ENCODE measurements at places on chromosomes 7 and 10. TPM values are rescaled to one million over a fixed set of nuclear protein-coding genes. Genes with fewer than 3 reads are reported as not detected.

DNA sequence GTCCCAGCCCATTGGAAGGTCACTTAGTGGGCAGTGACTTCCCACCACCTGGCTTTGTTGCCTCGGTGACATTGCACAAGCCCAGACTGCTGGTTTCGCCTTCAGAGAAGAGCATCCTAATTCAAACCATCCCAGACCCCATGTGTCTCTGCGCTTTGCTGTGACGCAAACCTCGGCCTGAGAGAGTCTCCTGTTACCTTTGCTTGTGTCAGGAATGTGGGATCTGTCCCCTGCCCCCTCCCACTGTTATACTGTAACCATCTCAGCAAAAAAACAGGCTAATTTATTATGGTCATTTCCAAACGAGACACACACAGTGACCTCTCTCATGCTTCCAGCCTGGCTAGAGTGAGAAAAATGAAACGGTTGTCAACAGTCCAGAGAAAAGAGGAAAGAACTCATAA, 25.0 kb upstream of the AQP1 start:
- no peaks in the 10 kb centered on the region for H3K4me1 ChIP-seq
- H3K4me3 ChIP-seq = no peak overlapping the region
- no peak overlapping the region for H3K27ac ChIP-seq
- no peak for DNase-seq

- H3K36me3 ChIP-seq = no peaks in the 10 kb centered on the region
- H3K27me3 ChIP-seq = no peaks in the 10 kb centered on the region
- no peaks in the 10 kb centered on the region for H3K4me1 ChIP-seq
- H3K4me3 ChIP-seq = no peak overlapping the region
- no peak overlapping the region for H3K27ac ChIP-seq
These were observed 233.7 kb downstream of the BMPER start for GRCh38 chr7:34139086-34139485.

- H3K27me3 ChIP-seq = no peaks in the 10 kb centered on the region
- DNase-seq = no peak
- H3K36me3 ChIP-seq = peaks cover 16% of the 10 kb centered on the region
- H3K27ac ChIP-seq = no peak overlapping the region
- no peaks in the 10 kb centered on the region for H3K4me1 ChIP-seq
- no peak overlapping the region for H3K4me3 ChIP-seq
These were observed 135.5 kb downstream of the NRF1 start for GRCh38 chr7:129746857-129747529.

GRCh38 chr7:128201067-128201689, 39.9 kb upstream of the LEP start:
- no peak for DNase-seq
- H3K27me3 ChIP-seq = peaks cover 63% of the 10 kb centered on the region
- no peak overlapping the region for H3K27ac ChIP-seq
- H3K4me3 ChIP-seq = peak overlapping the region; percentile 88

- no peak overlapping the region for H3K4me3 ChIP-seq
- DNase-seq = no peak
- peak overlapping the region; percentile 20 for H3K27ac ChIP-seq
- peaks cover 34% of the 10 kb centered on the region for H3K36me3 ChIP-seq
These were observed 10.4 kb downstream of the RAB11FIP2 start for GRCh38 chr10:118036281-118036875.

DNA sequence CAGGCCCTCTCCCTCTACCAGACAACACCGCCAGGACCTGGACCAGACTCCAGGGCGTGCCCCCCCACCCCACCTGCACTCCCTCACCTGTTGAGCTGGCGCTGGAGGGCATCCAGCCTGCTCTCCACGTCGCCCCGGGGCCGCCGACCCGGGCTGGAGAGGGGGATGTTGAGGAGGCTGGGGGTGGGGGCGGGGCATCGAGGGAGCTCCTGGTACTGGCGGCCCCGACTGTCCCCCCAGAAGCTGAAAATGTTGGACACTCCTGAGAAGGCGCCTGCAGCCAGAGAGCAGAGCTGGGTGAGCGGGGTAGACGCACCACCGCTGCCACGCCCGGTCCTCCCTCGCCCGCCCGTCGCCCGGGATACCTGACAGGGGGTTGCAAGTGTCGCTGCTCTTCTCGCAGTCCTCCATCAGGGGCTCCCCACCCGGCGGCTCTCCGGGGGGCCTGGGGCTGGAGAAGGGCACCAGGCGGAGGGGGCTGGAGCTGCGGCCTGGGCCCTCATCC, 30.8 kb downstream of the KCNH2 start:
- peak; percentile 23 for DNase-seq
- peaks cover 14% of the 10 kb centered on the region for H3K4me1 ChIP-seq
- no peak overlapping the region for H3K27ac ChIP-seq
- no peaks in the 10 kb centered on the region for H3K36me3 ChIP-seq
- H3K27me3 ChIP-seq = peaks cover 16% of the 10 kb centered on the region
- no peak overlapping the region for H3K4me3 ChIP-seq

GRCh38 chr7:42350801-42351200, 113.8 kb upstream of the GLI3 start:
- no peaks in the 10 kb centered on the region for H3K4me1 ChIP-seq
- no peaks in the 10 kb centered on the region for H3K36me3 ChIP-seq
- H3K27me3 ChIP-seq = no peaks in the 10 kb centered on the region
- no peak overlapping the region for H3K4me3 ChIP-seq

DNA sequence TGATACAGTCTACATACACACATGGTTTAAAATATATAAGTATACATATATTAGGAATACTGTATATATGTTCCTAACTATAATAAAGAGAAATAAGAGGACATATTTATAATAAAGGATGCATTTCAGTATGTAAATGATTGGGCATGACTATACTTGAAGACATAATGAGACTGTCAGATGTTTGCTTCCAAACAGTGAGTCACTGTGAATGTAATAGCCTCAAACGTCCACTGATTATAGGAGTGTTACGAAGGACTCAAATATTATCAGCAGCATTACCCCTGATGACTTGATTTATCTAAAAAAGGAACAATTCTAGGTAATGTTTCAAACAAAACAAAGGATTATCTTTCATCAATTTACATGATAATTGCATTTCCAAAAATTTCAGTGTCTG, 39.9 kb upstream of the NRBF2 start:
- DNase-seq = no peak
- H3K4me3 ChIP-seq = no peak overlapping the region
- H3K4me1 ChIP-seq = peaks cover 3% of the 10 kb centered on the region
- H3K27ac ChIP-seq = no peak overlapping the region
- H3K36me3 ChIP-seq = peaks cover 2% of the 10 kb centered on the region
- peaks cover 31% of the 10 kb centered on the region for H3K27me3 ChIP-seq

- H3K4me1 ChIP-seq = no peaks in the 10 kb centered on the region
- no peak overlapping the region for H3K4me3 ChIP-seq
- no peaks in the 10 kb centered on the region for H3K27me3 ChIP-seq
- no peaks in the 10 kb centered on the region for H3K36me3 ChIP-seq
- H3K27ac ChIP-seq = peak overlapping the region; percentile 58
These were observed 1024.8 kb upstream of the AUTS2 start for GRCh38 chr7:68573271-68574005.

DNA sequence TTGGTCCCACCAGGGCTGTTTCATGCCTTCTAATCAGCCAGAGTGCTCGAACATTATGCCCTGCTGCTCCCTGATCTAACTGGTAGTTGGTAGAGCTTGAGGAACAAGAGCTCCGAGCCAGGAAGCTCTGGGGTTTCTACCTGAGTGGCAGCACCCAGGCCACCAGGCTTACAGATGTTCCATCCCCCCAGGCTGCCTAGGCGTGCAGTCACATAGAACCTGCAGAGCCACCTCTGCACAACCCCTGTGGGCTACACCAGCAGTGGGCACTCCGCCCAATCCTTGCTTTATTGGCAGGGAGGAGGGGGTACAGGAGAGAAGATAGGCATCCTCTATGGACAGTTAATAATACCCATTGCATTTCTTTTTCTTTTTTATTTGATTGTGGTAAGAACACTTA, 21.8 kb downstream of the MAP3K8 start:
- no peaks in the 10 kb centered on the region for H3K27me3 ChIP-seq
- H3K4me1 ChIP-seq = peaks cover 50% of the 10 kb centered on the region
- DNase-seq = no peak
- H3K4me3 ChIP-seq = peak overlapping the region; percentile 82

DNA sequence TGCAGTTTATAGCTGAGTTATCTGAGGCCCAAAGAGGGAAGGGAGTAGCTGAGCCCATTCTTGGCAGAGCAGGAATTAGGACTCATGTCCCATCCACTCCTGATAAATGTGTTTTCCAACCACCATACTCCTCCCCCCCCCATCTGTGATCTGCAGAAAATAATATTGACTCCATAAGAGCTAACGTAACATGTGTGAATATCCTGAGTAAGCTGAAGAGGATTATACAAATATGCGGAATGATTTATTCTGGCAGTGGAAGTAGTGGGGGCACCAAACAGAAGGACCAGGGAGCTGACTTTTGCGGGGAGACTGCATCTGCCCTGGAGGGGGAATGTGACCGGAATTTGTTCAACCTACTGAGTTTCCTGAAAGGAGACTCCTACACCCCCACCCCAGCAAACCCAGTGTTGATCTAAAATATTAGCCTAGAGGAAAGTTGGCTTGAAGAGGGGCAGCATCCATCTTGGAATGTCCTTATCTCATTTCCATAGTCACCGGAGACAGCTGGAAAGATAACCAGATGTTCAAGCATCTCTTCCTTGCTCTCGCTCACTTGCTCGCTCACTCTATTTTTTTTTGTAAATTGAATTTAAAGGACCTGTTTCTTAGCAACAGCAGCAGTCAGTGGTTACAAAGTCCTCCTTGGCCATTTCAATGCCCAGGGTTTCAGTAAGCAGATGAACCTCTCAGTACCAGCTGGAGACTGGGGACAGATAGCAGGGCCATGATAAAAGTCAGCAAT, 114.7 kb downstream of the RPS24 start:
- no peaks in the 10 kb centered on the region for H3K4me1 ChIP-seq
- no peaks in the 10 kb centered on the region for H3K36me3 ChIP-seq

Gene MARVELD1
- total RNA-seq = 2.0 TPM

Gene MKRN1
- total RNA-seq = 143 TPM

Gene HECTD2
- total RNA-seq = 4.8 TPM

Gene PCDH15
- not detected for total RNA-seq

Gene IDI2
- not detected for total RNA-seq

Gene MAD1L1
- 95.9 TPM for total RNA-seq

Gene CTTNBP2
- not detected for total RNA-seq

Gene ANKRD61
- total RNA-seq = not detected

Gene UPK3BL1
- 72.8 TPM for total RNA-seq

Gene EDRF1
- total RNA-seq = 61.4 TPM

Gene AKR1C4
- not detected for total RNA-seq

Data from naive thymus-derived CD8-positive, alpha-beta T cell (primary cell).